ENCODE measurements at places on chromosomes 3 and 15. TPM values are rescaled to one million over a fixed set of nuclear protein-coding genes. Genes with fewer than 3 reads are reported as not detected.

Gene MYZAP
- 1.1 TPM for polyA plus RNA-seq

Gene LRRC31
- not detected for polyA plus RNA-seq

Gene POC1A
- polyA plus RNA-seq = 18.4 TPM

Gene TTC21A
- polyA plus RNA-seq = 2.5 TPM

Gene TTLL13
- polyA plus RNA-seq = not detected

Gene LNP1
- polyA plus RNA-seq = 3.8 TPM

- H3K27ac ChIP-seq = no peak overlapping the region
- no peaks in the 10 kb centered on the region for H3K27me3 ChIP-seq
- no peak for DNase-seq
- H3K36me3 ChIP-seq = no peaks in the 10 kb centered on the region
- no peak overlapping the region for H3K4me3 ChIP-seq
Measured at GRCh38 chr3:163735394-163735793, 1342.9 kb downstream of the SI start.

DNA sequence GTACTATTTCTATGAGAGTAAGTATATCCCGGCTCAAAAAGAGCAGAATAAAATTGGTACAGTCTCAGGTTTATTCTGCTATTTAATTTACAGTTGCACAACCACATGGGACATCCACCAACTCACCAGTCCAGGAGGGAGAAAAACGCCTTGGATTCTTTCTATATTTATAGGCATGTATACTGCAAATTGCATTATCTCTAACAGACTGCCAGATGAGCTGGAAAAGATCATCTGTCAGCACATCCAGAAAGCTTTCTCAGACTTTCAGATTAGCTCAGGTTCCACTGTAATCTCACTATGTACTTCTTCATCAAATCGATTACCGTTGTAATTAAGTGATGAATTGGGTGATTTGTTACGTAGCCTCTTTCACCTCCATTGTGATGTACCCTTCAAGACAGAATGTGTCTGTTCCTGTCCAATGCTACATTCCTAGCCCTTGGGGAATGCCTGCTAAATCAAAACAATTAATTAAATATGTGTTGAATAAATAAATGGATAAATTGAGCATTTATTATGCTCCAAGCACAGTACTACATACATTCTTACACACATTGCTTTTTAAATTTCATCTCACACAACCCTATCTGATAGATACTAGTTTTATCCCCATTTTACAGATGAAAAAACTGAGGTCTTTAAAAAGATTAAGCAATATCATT lies 38.1 kb upstream of the TMC3 start:
- H3K27me3 ChIP-seq = no peaks in the 10 kb centered on the region
- no peak overlapping the region for H3K27ac ChIP-seq
- H3K36me3 ChIP-seq = no peaks in the 10 kb centered on the region
- H3K4me3 ChIP-seq = no peak overlapping the region

GRCh38 chr15:94580211-94580885 lies 349.0 kb downstream of the MCTP2 start:
- H3K4me1 ChIP-seq = peaks cover 5% of the 10 kb centered on the region
- H3K27me3 ChIP-seq = no peaks in the 10 kb centered on the region
- no peak overlapping the region for H3K4me3 ChIP-seq
- H3K36me3 ChIP-seq = no peaks in the 10 kb centered on the region

DNA sequence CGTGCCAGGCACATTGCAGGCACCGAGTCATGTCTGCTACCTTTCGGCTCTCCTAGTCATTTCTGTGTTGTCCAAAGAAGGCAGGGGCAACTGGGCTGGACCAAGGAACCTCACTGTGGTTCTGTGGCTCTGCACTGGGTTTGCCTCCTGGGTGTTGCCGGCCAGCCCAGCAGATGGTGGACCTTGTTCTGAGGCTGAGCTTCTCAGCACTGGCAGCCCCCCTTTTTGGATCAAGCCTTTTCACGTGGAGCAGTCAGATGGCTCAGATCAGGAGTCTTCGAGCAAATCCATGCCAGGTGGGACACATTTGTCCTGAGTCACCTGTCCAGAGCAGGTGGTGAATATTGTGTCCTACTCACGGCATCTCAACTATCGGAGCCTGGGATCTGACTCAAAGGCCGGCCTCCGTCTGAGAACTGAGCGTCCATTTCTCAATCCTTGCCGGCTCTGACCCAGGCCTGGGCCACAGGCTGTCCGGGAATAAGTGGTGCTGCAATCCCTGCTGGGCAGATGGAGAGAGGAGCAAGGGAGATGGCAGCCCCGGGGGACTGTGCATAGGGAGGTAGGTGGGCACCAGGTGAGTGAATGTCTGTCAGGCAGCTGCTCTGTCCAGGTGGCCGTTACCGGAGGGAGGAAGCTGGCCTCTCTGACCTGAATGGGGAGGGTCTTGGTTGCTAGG lies at the start of gene IL16:
IL16 (plus strand) TSS at position 304 of the 679 bp plus-strand sequence. CDS start 28,521 bp downstream, outside the sequence.
- H3K27ac ChIP-seq = no peak within 1 kb of the TSS
- no peak within 1 kb of the TSS for H3K4me3 ChIP-seq
- H3K36me3 ChIP-seq = no peaks in the 10 kb centered on the region

DNA sequence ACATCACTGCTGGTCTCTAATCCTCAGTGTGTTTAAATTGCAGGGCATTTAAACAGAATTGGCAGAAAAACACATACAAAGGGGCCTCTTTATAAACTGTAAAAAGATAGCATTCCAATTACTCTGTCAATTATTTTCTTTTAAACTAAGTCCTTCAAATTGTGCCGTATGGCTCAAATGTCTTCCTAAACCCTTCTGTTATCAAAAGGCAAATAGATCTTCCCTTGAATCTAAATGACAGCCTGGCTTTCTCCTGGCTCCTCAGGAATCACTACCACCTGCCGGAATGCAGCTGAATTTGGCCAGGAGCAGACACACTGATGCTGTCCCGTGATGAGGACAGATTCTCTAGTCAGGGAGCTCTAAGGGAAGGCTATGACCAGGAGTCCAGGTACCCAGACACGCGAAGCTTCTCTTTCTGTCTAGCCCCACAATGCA lies 85.6 kb downstream of the IGF2BP2 start:
- H3K4me3 ChIP-seq = no peak overlapping the region
- H3K36me3 ChIP-seq = no peaks in the 10 kb centered on the region

DNA sequence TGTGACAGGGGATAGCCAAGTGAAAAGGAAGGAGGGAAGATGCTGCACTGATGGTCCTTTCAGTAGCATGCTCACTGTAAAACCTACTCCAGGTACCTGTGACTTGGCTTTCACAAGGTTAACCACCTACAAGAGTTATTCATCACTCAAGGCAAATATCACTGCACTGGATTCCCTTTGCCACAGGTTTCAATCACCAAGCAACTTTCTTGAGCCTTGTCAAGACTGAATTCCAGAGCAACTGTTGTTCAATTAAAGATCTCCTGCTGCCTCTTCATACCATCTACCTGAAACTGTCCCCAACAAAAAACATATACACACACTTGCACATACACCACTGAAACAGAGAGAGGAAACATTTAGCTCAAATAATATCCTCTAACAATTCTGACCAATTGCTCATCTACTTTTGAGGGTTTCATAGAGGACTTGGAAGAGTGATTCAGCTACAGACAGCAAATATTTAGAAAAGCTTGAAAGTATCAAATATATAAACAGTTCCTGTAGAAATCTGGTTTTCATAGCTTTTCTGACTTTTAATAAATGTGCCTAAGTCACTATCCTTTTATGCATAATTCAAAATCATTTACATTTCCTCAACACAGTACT lies 6.5 kb downstream of the IGF2BP2 start:
- H3K36me3 ChIP-seq = no peaks in the 10 kb centered on the region
- H3K4me1 ChIP-seq = peaks cover 84% of the 10 kb centered on the region
- H3K27me3 ChIP-seq = no peaks in the 10 kb centered on the region

- H3K27ac ChIP-seq = no peak overlapping the region
- DNase-seq = no peak
- H3K4me3 ChIP-seq = no peak overlapping the region
- no peaks in the 10 kb centered on the region for H3K36me3 ChIP-seq
- no peaks in the 10 kb centered on the region for H3K27me3 ChIP-seq
Measured at GRCh38 chr3:23209747-23210487, 6.8 kb downstream of the UBE2E2 start.

GRCh38 chr3:155164306-155164705 lies 84.2 kb downstream of the MME start:
- no peaks in the 10 kb centered on the region for H3K27me3 ChIP-seq
- no peaks in the 10 kb centered on the region for H3K4me1 ChIP-seq
- H3K27ac ChIP-seq = no peak overlapping the region
- no peak for DNase-seq
- no peaks in the 10 kb centered on the region for H3K36me3 ChIP-seq

All from GM23338 (cell line).